ENCODE measurements at places on chromosomes 4 and X.

DNA sequence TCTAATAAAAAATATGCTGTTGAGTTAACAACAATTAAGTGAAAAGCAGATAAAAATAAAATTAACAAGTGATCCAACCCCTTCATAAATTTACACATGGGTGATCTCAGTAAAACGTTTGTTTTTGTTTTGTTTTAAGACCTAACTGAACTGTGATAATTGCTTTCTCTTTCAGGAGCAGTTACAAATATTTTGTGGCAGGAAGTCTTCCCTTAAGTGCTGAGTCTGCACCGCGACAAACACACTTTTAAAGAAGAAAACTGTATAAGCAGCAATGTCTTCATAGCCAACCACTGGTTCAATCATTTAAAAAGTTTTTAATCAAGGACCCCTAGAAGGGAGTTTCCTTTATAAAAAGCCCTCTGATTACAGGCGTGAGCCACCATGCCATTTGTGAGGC is 53.7 kb upstream of the NFKB1 start:
- no peak for DNase-seq

GRCh38 chr4:141027421-141027820 is 105.8 kb downstream of the RNF150 start:
- no peak for DNase-seq

DNA sequence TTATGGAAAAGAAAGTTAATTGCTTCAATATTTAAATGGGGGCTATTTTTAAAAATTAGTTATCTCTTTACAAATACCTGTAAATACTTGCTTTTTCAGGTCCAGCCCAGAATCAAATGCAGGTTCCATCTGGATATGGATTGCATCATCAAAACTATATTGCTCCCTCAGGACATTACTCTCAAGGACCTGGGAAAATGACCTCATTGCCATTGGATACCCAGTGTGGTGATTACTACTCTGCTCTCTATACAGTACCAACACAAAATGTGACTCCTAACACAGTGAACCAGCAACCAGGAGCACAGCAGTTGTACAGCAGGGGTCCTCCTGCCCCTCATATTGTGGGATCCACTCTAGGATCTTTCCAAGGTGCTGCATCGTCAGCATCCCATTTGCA is 29.2 kb downstream of the SEC24B start:
- DNase-seq, result no peak

DNA sequence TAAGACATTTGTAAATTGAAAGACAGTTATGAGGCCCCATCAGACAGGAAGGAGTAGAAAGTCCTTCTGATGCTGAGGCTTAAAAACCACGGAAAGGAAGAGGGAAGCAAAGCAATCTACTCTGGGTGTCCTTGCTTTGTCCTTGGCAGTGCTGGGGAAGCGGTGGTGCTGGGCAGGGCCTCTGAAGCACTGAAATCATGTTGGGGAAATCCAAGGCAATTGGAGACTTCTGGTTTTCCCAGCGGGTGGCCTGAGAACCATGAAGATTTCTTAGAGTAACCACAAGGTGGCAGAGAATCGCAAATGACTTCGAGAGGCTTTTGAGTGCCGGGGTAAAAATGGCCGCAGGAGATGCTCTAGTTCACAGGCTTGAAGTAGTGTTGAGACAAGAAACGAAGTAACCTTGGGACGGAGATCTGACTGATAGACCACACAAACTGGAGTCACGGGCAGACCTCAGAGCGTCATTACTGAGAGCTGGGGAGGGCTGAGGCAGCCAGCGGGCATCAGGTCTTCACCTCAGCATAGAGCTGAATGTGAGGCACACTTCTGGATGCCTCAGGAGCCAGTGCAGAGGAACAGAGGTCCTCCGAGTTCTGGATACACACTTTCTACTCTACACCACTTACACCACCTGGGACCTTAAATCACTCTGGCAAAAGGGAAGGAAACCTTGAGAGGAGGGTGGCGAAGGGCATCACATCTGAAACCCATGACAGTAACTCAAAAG is 130.7 kb upstream of the GPRIN3 start:
- no peak for DNase-seq

- DNase-seq, result no peak
Observed at GRCh38 chr4:121073672-121074381, 1.5 kb upstream of the NDNF start.

DNA sequence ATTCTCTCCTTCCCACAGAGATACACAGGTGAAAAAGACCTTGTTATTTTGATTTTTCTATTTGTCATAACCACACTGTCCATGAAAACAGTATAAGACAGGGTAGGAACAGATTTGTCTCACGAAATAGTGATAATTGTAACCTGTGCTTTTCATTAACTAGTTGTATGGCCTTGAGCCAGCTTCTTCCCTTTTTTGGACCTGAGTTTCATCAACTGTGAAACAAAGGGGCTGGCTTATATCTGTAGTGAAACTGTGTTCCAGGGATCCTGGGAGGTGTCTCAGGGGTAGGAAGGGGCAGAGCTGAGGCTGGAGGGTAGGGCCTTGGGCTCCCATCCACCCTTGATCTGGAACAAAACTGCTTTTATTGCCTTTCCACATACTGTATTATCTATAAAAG is 50.9 kb downstream of the MED28 start:
- no peak for DNase-seq

GRCh38 chr4:81205302-81205701 is 9.7 kb downstream of the PRKG2 start:
- DNase-seq, result no peak

- DNase-seq, result no peak
Observed at GRCh38 chr4:68182382-68182820, 52.7 kb upstream of the TMPRSS11F start.

GRCh38 chrX:132226169-132226568 is 6.9 kb upstream of the RAP2C start:
- DNase-seq, result no peak

GRCh38 chrX:42954880-42955279 is 176.9 kb upstream of the PPP1R2C start:
- no peak for DNase-seq

DNA sequence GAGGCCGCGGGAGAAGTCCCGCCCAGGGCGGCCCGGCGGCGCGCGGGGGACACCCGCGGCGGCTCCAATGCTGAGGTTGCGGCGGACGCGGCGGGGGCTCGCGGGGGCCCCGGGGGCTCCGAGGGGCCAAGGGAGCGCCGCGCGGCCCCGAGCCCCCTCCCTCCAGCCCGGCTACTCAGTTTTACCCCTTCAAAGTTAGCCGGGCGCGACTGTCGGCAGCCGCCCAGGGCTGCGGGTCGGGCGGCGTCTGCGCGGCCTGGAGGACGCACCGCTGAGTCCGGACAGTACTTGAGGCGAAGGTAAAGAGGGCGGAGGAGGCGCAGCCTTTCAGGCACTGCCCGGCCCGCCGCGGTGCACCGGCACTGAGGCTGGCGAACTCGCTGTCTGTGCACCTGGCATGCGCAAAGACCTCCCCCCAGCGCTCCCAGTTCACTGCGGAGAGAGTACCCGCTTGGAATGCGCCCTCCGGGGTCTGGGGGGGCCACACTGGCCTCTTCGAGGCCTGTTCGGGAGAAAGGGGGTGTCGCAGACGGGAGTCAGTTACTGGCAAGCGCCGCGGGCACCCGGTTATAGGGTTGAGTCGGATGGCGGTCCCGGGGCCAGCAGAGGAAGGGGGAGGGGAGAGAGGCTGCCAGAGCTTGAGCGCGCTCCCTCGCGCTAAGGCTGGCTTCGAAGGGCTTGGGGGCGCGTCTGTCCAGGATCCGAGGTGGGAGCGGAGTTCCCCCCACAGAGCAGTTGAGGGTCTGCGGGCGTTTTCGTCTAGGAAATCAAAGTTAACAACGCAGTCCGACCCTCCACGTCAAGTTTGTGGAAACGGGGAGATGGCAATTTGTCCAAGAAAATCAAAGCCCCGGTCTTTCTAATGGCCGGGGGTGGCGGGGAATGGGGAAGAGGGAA is 1.1 kb downstream of the PCDH19 start:
- no peak for DNase-seq

- DNase-seq, result no peak
Observed at GRCh38 chr4:76640353-76640910, 205.4 kb downstream of the SHROOM3 start.

- no peak for DNase-seq
Observed at GRCh38 chr4:133596459-133596858, 447.4 kb downstream of the PCDH10 start.

DNA sequence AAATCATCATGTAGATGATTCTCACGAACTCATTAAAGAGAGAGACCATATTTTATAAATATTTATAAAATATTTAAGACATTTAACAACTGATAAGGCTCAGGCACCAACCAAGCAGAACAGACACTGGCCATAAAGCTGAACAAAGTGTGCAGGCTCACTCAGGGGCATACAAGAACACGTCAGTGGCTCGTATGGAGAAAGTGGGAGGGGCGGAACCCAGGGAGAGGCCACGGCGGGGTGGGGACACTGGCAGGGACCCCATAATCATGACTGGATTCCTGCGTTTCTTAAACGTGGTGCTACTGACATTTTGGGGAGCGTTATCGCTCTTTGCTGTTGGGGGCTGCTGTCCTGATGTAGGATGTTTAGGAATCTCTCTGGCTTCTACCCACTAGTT is 31.3 kb upstream of the FAT1 start:
- DNase-seq, result no peak

GRCh38 chr4:93658443-93658842 is 170.1 kb upstream of the ATOH1 start:
- DNase-seq, result no peak

DNA sequence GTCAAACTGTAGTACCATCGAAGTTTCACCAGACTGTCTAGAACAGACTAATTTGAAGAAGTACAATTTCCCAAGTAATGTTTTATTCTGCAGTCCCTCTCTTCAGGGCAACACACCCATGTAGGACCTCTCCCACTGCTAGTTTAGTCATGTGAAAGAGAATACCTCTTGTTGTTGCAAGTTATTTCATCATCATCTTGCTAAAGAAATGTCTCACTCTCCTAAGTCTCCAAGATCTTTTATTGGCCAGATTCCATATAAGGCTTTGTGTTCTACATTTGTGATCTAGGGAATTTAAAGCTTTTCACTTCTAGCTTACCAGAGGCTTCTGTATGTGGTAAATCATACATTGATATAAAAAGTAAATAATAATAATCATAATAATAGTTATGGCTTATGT is 745.3 kb upstream of the MAGEB2 start:
- DNase-seq, result no peak

DNA sequence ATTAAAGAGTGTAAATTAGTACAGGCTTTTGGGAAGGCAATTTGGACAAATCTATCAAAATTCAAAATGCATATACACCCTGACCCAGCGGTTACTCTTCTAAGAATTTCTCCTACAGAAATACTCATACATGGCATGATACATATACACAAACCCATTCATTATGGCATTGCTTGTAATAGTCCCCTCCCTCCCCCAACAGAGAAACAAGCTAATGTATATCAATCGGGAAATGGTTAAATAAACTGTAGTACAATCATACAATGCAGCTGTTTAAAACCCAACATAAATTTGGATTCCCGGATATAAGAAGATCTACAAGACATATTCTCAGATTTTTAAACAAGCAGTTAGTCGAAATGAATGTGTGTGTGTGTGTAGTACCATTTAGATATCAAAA is 808 bp downstream of the HUWE1 start:
- DNase-seq, result no peak

DNA sequence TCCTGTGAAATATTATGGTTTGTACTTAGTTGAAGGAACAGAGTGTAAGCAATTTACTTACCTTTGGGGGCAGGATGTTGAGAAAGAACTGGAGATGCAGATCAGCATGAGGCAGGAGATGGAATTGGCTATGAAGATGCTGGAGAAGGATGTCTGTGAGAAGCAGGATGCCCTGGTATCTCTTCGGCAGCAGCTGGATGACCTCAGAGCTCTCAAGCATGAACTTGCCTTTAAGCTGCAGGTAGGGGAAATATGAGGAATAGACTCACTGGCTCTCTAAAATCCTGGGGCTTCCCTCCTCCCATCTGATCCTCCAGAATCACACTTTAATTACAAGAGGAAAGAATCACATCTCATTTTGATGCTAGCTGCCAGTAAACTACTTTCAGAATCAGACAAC is 51.0 kb downstream of the GRSF1 start:
- DNase-seq, result no peak

GRCh38 chrX:49977319-49978090 is 55.1 kb downstream of the CLCN5 start:
- DNase-seq, result no peak

DNA sequence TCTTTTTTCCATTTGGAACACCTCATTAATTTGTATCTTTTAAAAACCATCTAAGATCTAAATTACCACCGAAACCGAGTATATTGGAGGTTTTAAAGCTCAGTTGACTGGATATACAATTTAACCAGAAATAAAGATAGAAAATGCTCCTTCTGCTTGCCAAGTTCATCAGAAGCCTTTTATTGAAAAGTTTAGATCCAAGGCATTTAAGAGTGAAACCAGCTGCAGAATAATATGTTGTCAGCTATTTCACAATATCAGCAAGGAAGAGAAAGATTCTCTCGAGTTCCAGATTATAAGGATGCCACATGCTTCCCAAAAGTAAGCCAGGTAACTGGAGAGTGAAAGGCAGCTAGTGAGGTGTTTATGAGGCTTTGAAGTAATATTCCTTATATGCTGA is 217.4 kb downstream of the DCTD start:
- DNase-seq, result no peak

GRCh38 chr4:86497980-86498862 is 95.9 kb upstream of the PTPN13 start:
- DNase-seq, result peak; percentile 20

- DNase-seq, result no peak
Observed at GRCh38 chr4:25930731-25931354, 16.8 kb downstream of the SMIM20 start.

GRCh38 chr4:35963383-35963782 is 280.9 kb downstream of the ARAP2 start:
- no peak for DNase-seq

DNA sequence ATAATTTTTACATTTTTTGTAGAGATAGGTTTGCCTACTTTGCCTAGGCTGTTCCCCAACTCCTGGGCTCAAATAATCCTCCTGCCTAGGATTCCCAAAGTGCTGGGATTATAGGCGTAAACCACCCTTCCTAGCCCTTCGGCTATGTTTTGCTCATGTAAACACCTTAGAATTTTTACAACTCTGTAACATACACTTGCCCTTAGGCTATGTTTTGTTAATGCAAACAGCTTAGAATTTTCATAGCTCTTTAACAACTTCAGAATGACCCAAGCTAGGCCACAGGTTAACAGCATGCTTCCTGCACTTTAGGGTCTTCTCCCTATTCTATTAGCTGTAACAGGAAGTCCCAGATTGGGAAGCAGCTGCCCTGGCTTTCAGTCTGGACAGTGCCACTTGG is 24.2 kb downstream of the KLHL15 start:
- DNase-seq, result no peak

GRCh38 chr4:53508446-53508845 is 82.8 kb downstream of the LNX1 start:
- no peak for DNase-seq

All from breast epithelium (tissue), 4 donors.